CD4-positive, alpha-beta T cell treated with Interleukin-4 for 1 hour (primary cell): ENCODE measurements at places on chromosomes 12 and 14.

DNA sequence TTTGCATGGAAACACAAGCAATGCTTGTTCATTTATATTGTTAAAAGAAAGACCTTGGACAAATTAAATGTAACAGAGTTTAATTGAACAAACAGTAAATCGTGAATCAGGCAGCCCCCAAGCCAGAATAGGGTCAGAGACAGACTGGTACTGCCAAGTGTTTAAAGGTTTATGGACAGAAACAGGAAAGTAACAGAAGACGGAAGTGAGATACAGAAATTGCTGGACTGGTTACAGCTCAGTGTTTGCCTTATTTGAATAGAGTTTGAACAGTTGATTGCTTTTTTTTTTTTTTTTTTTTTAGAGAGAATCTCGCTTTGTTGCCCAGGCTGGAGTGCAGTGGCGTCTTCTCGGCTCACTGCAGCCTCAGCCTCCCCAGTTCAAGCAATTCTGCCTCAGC lies 50.3 kb downstream of the DAO start:
- DNase-seq = no peak

DNA sequence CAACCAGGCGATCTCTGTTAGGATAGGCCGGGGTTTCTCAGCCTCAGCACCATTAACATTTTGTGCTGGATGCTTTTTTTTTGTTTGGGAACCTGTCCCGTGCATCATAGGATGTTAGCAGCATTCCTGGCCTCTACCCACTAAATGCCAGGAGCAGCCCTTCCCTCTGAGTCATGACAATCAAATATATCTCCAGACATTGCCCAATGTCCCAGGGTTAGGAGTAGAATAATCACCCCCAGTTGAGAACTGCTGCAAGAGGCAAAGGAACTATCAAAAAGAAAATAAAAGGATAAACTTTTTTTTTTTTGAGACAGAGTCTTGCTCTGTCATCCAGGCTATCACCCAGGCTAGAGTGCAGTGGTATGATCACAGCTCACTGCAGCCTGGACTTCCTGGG lies 76.0 kb downstream of the ACACB start:
- DNase-seq = no peak

DNA sequence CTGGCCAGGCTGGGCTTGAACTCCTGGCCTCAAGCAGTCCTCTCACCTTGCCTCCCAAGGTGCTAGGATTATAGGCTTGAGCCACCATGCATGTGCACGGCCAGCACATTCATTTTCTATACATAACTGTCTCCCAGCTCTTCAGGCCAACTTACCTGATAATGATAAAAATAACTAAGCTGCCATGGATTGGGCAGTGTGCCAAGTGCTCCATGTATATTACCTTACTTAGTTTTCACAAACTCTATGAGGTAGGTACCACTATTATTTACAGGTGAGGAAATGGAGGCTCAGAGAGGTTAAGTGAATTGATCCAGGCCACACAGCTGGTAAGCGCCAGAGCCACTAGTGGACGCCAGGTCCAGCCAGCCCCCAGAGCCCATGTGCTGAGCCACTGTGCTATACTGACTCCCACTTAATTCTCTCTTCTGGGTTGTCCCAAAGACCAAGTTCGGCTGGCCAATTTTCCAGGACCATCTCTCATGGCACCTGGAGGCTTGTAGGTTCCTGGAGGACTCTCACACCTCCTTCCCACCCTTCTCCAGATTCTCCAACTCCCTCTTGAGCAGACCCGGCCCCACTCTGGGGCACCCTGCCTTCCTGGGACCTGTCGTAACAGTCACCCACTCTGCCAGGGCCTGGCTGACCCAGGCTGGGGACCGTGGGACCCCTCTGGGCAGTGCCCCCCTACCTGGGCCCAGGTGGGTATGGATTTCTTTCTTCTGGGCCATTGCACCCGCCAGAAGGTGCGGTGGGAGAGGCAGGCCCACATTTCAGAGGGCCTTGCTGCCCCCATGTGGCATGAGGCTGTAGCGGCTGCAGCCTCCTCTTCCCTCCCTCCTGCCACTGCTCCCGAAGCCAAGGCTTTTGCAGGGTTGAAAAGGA lies 30.2 kb upstream of the CIPC start:
- DNase-seq = peak; percentile 61

DNA sequence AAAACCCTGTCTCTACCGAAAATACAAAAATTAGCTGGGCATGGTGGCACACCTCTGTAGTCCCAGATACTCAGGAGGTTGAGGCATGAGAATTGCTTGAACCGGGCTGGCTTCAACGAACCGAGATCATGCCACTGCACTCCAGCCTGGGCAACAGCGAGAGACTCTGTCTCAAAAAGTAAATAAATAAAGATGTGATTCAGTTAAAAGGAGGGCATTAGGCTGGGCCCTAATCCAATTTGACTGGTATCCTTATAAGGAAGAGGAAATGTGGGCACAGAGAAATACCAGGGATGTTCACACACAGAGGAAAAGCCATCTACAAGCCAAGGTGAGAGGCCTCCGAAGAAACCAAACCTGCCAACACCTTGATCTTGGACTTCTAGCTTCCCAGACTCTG lies 10.1 kb upstream of the DCAF4 start:
- DNase-seq = no peak

DNA sequence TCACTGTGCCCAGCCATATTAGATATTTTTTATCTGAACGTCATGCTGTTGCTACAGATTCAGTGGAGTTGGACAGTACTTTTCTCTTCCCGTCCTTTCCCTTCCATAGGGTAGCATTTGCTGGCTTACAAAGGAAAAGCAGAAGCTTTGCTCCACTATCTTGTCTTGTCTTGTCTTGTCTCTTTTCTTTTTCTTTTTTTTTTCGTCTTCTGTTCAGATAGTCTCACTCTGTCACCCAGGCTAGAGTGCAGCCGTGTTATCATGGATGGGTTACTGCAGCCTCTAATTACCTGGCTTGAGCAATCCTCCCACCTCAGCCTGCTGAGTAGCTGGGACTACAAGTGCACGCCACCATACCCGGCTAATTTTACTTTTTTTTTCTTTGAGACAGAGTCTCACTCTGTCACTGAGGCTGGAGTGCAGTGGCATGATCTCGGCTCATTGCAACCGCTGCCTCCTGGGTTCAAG lies 21.1 kb downstream of the OR10G3 start:
- DNase-seq = no peak

GRCh38 chr14:102795060-102795925 lies 18.0 kb downstream of the TRAF3 start:
- peak; percentile 61 for DNase-seq

DNA sequence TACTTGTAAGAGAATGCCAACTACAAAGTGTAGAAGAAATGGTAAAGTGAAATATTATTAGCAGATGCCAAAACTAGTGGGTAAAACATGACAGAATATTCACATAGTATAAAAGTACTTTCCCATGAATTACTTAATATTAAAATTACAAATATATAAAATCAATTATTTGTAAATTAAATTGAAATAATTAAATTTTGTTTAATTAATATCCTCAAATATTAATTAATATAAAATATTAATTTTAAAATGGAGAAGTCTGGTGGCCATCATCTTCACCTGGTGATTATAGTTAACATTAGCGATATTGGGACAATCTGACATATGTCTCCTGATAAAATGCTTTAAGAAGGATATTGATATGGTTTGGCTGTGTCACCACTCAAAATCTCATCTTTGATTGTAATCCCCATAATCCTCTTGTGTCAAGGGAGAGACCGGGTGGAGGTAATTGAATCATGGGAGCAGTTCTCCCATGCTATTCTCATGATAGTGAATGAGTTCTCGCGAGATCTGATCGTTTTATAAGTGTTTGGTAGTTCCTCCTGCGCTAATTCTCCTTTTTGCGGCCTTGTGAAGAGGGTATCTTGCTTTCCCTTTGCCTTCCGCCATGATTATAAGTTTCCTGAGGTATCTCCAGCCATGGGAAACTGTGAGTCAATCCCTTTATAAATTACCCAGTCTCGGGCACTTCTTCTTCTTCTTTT lies 55.0 kb upstream of the SGPP1 start:
- no peak for DNase-seq

- DNase-seq = no peak
These were observed 73.6 kb upstream of the ELK3 start for GRCh38 chr12:96120359-96121100.

- DNase-seq = no peak
These were observed 232.1 kb downstream of the MSRB3 start for GRCh38 chr12:65510584-65511050.

- DNase-seq = no peak
These were observed 103.0 kb downstream of the PRMT8 start for GRCh38 chr12:3593906-3594483.

DNA sequence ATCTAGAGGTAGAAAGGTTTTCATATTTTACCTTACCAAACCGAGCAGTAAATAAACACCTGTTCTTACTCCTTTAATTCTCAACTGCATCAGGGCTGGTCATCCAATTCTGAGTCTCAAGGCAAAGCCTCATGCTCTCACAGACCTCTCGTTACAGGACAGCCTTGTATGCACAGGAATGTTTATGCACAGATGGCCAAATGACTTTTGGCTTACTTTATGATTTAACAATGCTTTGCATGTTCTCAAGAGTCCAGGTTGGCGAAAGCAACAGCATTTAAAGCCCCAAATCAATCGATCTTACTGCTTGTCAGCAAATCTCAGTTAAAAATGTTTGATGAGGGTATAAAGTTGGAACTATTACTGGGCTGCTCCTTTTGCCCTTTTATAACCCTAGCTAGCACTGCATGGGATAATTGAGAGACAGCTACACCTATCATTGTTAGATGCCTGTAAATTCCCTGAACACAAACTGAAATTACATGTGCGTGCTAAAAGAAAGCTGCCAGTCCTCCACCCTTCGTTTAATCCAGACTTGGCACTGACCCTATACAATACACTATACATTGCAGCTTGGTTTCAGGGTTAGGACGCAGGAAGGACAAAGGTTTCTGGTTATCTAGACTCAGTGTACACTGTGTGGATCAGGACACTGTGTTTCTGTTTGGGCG lies 63.6 kb downstream of the TMCC3 start:
- DNase-seq = no peak

DNA sequence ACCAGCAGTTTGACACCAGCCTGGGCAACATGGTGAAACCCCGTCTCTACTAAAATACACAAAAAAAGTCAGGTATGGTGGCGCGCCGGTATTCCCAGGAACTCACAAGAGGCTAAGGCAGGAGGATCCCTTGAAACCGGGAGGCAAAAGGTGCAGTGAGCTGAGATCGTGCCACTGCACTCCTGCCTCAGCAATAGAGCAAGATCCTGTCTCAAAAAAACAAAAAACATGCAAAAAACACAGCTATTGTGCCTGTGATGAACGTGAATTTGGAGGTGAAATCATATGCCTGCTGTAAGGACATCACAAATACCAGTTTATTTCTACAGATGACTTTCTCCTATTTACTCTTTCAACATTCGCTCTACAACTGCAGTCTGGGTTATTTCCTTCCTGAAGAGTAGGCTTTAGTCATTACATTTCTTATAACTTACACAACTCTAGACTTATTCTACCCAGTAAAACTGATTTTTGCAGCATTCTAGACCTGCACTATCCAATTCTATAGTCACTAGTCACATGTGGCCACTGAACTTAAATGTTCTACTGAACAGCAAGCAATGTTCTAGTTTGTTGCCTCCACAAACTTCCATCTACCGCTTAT lies 48.3 kb downstream of the HNRNPC start:
- no peak for DNase-seq

DNA sequence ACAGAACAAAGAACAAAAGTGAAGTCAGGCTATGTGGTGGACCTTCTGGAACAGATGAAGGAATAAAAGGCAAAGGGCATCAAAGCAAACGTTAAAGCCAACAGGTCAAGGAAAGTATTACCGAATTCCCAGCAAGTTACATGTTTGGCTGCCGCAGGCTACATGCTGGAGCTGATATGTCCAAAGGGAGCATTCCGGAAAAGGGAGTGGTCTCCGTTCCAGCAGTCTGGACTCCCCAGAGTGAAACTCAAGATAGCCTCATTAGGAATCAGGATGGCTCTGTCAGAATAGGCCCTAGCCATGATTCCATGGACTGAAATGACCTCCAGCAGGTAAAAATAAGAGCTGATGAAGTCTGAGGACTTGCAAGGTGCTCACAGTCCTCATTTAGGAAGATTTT lies 379.8 kb upstream of the PRICKLE1 start:
- no peak for DNase-seq

GRCh38 chr12:109925185-109925840 lies 25.2 kb downstream of the TCHP start:
- DNase-seq = no peak

DNA sequence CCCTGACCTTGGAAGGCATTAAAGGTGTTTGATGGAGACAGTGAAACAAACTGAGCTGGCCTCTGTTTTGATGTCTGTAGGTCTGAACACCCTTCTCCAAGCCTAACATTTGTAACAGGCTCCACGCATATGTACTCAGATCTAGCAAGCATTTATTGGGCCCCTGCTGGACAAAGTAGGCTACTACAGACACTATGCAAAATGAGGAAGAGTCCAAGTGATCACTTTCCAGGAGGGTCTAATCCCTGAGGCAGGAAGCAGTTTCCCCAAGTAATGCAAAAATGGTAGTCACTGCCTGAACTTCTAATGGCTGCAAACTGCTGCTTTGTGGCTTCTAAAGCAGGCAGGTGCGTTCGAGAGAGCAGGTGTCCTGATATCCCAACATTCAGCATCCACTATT lies 405.8 kb downstream of the MED13L start:
- no peak for DNase-seq

- no peak for DNase-seq
These were observed 146.4 kb upstream of the LMNTD1 start for GRCh38 chr12:25699454-25699853.

DNA sequence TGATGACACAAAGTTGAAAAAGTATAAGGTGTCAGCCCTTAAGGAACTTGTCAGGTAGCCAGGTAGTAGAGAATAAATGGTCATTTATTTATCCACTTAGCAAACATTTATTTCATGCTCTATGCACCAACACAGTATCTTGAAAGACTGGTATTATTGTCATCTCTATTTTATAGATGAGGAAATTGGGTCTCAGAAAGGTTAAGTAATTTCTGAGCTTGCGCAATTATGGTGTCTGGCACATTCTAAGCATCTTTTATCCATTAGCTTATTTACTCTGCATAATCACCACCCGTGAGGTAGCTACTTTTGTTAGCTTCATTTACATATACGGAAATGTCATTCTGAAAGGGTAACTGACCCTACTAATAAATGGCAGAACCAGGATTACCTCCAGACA lies 2.5 kb upstream of the UTP20 start:
- no peak for DNase-seq

DNA sequence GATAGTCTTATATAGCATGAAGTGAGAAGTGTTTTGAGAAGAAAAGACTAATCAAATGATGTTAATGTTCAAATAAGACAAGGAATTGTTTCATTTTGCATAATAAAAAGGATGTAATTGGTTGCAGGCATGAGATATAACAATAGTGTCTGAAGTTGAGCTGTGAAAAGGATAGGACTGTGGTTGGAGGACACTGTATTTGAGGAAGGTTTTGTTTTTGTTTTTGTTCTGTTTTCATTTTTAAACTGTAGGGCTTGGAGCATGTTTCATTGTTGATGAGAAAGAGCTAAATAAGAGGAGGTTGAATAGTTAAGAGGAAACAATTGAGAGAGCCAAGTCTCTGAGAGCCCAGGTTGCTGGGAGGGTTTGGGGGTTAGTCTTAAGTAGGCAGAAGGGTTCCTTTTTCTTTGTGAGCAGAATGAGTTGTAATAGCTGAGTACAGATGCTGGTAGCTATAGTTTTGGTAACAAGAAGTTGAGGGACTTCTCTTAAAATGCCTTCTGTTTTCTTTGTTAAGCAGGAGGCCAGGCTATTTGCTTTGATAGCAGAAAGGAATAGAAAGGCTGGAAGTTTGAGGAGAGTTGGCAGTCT lies 58.4 kb downstream of the CCDC91 start:
- DNase-seq = no peak

GRCh38 chr12:65415826-65416225 lies 137.3 kb downstream of the MSRB3 start:
- no peak for DNase-seq
